ENCODE measurements at places on chromosomes 7 and 10.

GRCh38 chr10:8069627-8070026 lies 15.1 kb downstream of the GATA3 start:
- DNase-seq: no peak

DNA sequence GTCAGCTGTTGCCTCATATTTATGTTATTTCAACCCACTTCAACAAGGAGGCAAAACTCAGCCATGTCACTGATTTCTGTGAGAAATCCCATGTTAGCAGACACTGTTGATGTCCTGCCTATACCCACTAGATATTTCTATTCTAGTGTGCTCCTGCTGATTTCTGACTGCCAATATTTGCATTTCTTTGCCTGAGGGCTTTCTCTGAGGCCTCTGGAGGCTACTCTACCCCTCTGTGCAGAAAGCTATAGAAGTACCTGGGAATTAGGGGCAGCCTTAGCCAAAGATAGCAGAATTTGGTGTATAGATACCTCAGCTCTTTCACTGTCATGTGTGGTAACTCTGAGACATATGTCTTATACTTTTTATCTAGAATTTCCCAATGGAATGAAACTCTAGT lies 348.8 kb downstream of the SORCS3 start:
- DNase-seq: no peak

DNA sequence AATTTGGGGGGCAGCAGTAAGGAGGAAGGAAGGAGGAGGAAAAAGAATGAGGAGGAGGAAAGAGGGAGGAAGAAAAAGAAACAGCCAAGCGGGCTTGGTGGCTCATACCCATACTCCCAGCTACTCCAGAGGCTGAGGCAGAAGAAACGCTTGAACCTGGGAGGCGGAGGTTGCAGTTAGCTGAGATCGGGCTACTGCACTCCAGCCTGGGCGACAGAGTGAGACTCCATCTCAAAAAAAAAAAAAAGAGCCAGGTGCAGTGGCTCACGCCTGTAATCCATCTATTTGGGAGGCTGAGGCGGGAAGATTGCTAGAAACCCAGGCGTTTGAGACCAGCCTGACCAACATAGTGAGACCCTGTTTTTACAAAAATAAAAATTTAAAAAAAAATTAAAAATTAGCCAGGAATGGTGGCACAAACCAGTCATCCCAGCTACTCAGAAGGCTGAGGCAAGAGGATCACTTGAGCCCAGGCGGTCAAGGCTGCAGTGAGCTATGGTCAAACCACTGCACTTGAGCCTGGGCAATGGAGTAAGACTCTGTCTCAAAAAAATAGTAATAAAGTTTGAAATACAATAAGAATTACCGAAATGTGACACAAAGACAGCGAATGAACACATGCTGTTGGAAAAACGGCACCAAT lies 14.1 kb upstream of the CRCP start:
- no peak for DNase-seq

- DNase-seq: no peak
Observed at GRCh38 chr10:49141541-49142332, 7.9 kb upstream of the FAM170B start.

DNA sequence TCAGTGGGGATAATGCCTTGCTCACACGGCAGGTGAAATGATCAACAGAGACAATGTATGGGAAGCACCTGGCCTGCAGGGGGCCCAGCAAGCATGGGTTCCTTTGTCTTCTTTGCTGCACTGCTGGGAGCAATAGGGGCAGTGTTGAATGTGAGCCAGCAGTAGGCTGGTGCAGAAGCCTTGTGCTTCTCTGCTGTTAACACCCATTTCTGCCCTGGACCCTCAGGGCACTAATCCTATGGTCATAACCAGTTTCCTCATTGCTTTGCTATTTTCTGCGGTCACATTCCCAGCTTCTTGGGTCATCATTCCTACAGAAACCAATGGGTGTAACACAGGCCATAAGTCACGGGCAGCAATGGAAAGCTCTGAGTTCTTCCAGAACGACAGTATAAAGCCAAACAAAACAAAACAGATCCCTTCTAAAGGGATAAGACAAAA lies 10.9 kb upstream of the LGI1 start:
- DNase-seq: no peak

GRCh38 chr7:16421333-16422102 lies at the start of gene CRPPA:
TSS of gene CRPPA (minus strand) at chr7:16421538. CDS start at chr7:16421322, 216 bp downstream.
- no peak for DNase-seq

GRCh38 chr10:8042721-8043568 lies 11.5 kb upstream of the GATA3 start:
- DNase-seq: no peak

GRCh38 chr10:110274647-110275046 lies 30.1 kb downstream of the SMNDC1 start:
- DNase-seq: no peak

DNA sequence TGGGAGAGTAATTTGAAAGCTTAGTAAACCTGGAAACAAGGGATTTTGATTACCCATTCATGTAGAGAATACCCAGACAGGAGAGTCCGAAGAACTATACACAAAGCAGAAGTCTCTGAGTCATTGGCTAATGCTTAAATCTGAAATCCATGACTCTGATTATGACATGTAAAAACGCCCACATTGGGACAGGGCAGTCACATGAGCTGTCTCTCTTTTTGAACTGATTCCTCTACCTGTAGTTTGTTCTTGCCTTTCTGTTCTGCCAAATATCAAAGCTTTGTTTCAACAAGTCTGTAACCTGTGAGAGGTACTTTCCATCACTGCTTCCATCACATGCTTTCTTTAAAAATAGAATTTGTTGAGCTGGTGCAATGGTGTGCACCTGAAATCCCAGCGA lies 4.3 kb upstream of the GPNMB start:
- DNase-seq: no peak
